Putamen (tissue), 1 donor: ENCODE measurements at places on chromosomes 5 and 9.

DNA sequence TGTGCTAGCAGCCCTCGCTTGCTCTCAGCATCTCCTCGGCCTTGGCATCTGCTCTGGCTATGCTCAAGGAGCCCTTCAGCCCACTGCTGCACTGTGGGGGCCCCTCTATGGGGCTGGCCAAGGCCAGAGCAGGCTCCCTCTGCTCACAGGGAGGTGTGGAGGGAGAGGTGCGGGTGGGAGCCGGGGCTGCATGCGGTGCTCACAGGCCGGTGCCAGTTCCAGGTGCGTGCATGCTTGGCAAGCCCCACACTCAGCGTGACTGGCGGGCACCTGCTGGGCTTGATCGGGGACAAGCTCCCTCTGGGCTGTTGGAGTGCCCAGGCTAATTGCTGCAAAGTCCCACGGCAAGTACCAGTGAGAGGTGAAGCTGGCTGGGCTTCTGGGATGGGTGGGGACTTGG lies 170.5 kb downstream of the TRIM36 start:
- DNase-seq, result no peak

- no peak for DNase-seq
Measured at GRCh38 chr9:127942216-127943010, 4.8 kb upstream of the DPM2 start.

- DNase-seq, result no peak
Measured at GRCh38 chr5:82938901-82939725, 138.1 kb downstream of the TMEM167A start.

DNA sequence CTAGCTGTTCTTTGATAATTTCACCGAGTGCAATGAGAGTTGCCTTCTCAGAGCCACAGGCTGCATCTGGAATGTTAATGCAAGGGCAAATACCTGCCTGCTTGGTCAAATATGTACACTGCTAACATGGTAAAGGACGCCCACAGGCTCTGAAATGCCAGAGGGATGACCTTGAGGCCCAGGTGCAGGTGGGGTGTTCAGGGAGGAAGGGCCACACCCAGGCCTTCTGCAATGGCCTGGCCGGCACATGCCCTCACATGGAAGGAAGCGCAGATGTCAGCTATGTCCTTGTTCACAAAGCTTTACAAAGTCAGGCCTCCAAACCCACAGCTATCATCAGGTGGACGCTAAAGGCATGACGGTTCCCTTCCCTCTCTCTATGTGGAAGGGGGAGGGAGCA lies 48.6 kb downstream of the HRH2 start:
- DNase-seq, result no peak

DNA sequence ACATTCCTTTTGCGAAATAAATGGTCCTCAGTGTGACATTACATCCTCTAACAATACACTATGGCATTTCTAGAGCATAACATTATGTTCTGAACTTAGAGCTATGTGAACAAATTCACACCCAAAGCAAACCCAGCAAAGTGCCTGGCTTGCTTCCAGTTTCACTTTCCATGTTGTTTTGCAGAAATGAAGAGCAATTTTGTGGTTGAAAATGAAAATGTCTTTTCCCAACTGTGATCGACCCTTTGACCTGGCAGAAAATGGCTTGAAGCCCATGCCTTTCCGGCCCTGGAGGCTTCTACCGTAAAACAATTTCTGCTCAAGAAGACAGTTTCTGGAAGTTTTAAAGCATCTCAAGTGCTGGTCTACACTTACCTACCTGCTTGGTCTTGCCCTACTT lies 344.7 kb upstream of the RGMB start:
- no peak for DNase-seq

DNA sequence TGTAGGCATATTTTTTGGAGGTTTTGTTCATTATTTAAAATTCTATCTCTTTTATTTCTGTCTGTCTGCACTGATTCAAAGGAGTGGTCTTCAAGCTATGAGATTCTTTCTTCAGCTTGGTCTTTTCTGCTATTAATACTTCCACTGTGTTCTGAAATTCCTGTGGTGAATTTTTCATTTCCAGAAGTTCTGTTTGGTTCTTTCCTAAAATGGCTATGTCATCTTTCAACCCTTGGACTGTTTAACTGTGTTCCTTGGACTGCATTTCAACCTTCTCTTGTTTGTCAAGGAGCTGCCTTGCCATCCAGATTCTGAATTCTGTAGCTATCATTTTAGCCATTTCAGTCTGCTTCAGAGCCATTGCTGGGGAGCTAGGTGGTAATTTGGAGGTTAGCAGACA lies 76.3 kb downstream of the CERT1 start:
- DNase-seq, result no peak

DNA sequence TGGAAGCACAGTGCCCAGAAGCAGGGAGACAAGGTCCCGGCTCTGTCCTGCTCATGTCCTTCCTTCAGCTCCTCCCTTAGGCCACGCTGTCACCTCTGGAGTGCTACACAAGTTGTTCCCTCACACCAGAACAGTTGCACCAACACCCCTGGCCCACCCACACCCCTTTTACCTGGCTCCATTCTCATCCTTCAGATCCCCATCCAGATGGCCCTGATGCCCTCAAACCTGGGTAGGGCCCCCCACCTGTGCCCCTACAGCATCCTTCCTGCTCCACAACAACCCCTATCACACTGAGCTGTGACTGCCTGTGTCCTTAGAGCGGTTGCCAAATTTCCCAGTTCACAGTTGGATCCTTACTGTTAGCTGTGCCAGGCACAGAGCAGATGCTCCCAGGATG lies 29.2 kb downstream of the ANKS6 start:
- no peak for DNase-seq
